ENCODE measurements at places on chromosomes 7 and 10.
A peak's percentile ranks its signal among the peaks of the same experiment; 100 is the strongest.

GRCh38 chr10:6399879-6400278 lies 180.2 kb downstream of the PRKCQ start:
- DNase-seq, result no peak

DNA sequence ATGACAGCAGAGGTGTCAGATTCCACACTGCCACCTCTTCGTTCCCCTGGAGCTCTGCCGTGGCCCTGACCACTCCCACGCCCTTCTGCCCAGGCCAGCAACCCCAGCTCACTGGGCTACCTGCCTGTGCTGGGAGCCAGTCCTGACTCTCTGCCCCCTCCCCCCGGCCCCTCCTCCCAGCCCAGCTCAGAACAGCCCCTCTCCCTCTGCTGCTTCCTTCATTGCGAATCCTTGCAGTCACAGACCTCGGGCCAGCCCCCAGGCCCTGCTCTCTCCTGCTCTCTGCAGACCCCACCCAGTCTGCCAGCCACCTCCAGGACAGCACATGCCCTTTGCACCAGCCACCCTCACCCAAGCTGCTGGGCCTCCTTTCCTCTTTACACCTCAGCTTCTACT lies 60.4 kb downstream of the TCERG1L start:
- DNase-seq, result no peak

DNA sequence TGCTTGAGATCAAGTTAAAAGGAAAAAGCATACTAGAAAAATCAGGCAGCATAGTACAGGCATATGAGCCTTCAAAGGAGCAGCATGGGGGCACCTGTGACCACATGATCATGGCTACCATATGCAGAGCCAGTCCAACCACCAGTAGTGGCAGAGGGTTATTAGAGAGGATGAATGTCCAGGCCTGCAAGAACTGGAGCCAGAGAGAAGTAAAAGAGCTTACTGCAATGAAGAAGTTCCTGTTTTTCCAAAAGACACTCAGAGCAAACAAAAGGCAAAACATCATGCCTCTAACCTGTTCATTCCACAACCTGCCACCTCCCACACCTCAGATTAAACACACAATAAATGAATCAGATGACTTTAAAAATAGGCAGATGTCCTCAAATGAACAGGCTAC lies 99.6 kb upstream of the NAMPT start:
- DNase-seq, result no peak

GRCh38 chr7:158444501-158445420 lies 142.9 kb downstream of the PTPRN2 start:
- DNase-seq, result no peak

DNA sequence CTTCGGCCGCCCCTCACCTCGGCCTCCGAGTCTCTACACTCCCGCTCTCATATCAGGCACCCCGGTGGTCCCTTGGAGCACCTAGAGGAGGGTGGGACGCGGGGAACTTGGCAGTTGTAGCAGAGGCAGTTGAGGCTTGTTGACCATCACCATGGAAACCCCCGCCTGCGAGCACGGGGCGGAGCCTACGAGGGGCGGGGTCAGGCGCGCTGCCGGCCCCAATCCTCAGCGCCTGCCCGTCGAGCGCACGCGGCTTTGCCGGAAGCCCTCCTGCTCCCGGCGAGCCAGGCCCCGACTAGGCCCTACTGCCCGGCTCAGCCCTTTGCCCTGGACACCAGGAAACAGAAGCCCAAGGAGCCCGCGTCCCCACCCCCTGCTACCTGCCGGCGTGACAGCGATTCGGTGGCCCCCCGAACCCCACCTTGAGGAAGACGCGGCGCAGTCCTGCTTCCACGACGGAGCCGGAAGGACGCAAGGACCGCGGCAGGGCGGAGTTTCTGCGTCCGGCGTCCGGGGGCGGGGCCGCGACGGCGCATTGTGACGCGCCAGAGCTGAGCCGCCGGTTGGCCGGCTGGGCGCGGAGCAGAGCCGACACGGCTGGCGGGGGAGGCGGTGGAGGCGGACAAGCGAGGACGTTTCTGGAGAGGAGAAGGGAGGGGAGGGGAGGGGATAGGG lies at the start of gene HNRNPF:
Gene HNRNPF (minus strand): TSS at position 477 of the 675 bp plus-strand sequence. CDS start 21,302 bp downstream, outside the sequence.
- peak; percentile 94 for DNase-seq

DNA sequence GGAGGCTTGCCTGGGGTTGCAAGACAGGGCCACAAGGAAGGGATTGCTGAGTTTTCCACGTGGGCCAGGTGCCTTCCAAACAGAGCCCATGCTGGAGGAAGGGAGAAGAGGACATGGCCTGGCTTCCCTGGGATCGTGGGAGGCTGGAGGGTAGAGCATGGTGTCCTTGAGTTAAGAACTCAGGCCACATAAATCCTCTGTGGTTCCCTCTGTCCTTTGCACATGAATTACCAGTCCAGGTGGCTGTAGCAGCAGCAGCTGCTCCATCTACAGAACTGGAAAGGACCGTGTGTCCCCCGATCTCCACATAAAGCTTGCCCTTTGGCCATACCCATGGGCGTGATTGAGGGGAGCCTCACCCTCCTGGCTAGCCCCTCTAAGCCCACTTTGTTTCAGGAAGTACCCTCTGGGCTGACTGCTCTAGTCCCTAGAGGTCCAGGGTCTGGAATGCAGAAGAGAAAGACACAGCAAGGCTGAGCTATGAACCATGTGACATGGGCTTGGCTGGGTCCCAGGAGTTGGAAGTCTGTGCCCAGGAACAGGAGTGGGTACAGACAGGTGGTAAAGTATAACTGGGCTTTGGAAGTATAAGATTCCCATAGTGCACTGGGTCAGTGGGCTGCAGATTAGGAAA lies 84.9 kb downstream of the C10orf105 start:
- DNase-seq, result no peak

- peak; percentile 54 for DNase-seq
Measured at GRCh38 chr7:131619336-131620305, 63.2 kb upstream of the PODXL start.

DNA sequence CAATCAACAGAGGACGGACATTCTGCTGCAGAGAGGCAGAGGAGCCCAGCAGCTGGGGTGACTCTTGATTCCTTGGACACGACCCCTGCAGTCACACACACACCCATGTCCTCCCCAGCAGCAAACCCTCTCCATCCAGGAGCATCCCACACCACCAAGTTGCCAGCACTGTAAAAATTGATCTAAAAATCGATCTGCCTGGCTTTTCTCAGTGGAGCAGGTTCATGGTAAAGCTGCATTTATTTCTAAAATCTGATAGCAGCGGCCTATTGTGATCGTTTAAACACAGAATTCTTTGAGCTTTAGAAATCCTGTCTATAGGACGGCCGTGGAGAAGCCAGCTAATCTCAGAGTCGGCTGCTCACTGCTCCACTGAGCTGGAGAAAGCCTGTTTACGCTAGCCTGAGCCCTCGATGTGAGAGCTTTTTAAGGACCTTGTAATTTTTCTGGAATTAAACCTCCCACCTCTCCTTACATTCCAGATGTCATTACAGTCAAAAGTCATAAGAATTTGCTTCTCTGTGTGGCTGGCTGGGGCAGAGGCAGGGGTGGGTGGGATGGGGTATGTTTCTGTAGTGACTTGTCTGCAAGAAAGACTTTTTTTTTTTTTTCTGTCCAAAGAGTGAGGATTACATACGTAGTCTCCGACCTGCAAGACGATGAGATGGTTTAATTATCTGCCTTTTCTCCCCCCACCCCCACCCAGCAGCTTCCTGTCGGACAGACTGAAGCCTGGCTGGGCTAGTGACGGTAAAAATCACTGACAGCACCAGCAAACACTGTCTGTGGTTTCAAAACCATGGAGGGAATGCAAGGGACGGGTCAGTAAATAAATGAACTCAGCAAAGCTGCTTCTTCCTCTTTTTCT lies 31.6 kb downstream of the TRIM8 start:
- peak; percentile 21 for DNase-seq

DNA sequence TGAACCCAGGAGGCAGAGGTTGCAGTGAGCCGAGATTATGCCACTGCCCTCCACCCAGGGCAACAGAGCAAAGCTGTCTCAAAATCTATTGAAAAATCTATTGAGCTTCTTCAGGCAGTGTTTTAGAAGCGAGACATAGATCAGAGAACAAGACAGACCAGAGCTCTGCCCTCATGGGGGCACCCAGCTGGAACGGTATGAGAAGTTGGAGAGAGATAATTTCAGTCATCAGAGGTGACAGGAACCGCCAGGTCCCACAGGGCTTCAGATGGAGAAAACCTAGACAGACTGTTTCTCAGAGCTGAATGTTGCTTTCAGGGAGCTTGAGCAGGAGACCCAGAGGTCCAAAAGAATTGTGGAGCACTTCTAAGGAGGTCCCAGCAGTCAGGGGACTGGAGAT lies 14.2 kb upstream of the GTF2IRD1 start:
- DNase-seq, result no peak

GRCh38 chr7:117350027-117350426 lies 27.2 kb upstream of the WNT2 start:
- DNase-seq, result no peak

DNA sequence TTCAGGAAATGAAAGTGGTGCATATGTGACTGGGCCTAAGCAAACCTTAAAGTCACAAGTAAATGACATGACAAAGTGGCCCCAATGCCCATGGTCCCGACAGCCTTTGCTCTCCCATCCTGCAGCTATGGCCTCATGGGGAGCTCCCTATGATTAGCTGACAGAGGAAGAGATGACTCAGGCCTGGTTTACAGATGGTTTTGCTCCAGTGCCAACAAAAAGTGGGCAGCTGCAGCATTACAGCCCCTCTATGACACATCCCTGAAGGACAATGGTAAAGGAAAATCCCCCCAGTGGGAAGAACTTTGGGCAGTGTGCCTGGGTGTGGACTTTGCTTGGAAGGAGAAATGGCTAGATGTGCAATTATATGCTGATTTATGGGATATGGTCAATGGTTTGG lies 105.1 kb upstream of the ADCY1 start:
- DNase-seq, result no peak

DNA sequence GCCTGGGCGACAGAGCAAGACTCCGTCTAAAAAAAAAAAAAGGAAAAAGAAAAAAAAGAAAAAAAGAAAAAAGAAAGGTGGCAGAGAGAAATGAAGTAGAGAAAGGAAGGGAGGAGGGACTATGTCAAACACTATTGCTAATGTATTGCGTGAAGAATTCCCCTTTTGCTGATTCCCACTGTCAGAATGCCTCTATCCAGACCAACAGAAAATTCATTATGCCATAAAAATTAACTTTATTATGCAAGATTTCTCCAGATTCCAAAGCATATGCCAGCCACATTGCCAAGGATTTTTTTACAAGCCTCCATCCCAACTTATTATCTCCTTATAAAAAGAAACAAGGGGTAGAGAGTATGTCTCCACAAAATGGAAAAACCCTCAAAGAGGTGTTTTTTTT lies 209.3 kb downstream of the MTERF1 start:
- DNase-seq, result no peak

DNA sequence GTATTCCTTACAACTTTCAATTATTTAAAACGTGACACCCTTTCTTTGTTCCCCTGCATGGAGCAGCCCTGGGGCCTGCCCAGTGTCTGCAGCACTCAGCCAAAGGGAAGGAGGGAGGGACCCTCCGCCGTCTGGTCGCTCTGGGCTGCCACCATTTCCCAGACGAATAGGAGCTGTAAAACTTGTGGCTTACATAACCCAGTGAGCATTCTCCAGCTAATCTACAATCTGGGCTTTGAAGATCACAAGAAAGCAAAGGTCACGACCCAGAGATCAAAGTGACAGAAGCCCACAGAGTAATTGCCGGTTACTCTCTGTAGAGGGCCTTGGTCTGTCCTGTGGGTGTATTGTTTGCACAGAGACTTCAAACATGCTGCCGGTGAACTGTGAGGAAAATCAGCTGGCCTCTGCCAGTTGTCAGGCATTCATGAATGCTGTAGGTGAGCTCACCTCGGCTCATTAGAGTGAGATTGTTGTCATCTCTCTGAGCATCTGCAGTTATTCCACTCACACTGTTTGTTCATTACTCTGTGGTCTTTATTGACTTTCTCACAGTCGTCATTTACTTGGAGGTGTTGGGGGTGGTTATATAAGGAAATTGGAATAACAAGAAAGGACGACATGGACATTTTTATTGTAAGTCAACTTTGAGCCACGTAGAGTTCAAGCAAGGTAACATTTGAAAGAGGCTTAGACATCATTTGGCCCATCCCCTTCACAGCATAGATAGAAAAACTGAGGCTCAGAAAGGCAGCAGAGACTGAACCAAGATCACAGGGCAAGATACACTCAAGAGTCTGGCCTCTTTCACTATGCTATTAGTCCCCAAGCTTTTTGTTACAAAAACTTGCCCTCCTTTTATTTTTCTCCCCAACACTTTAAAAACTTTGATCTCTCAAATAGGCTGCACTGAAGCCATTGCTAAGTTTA lies 619.8 kb downstream of the LRMDA start:
- no peak for DNase-seq

DNA sequence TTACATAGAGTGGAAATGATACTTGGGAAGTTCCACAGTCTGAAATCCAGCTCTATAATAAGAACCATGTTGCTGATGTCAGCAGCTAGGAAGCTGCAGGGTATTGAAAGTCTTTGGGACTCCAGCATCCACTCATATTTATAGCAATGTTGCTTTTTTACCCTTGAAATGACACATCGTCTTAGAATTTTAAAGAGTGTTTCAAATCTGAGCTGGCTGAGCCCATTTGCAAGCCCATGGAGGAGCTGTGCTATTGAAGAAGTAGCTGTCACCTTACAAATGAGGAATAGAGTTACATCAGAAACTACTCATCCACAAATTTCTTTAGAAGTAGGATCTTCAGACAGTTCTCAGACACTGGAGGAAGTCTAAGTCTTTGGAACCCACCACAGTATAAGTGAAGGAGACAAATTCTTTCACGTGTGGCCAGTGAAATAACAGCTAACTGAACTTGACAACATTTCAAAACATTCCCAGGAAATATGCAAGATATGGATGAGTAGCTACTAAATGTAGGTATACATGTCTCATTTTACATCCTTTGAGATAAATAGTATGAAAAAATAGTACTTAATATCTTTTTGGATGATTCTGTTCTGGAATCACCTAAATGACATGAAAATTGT lies 203.6 kb downstream of the ZNF365 start:
- no peak for DNase-seq

- DNase-seq, result no peak
Measured at GRCh38 chr10:114967071-114967470, 29.1 kb downstream of the TRUB1 start.

DNA sequence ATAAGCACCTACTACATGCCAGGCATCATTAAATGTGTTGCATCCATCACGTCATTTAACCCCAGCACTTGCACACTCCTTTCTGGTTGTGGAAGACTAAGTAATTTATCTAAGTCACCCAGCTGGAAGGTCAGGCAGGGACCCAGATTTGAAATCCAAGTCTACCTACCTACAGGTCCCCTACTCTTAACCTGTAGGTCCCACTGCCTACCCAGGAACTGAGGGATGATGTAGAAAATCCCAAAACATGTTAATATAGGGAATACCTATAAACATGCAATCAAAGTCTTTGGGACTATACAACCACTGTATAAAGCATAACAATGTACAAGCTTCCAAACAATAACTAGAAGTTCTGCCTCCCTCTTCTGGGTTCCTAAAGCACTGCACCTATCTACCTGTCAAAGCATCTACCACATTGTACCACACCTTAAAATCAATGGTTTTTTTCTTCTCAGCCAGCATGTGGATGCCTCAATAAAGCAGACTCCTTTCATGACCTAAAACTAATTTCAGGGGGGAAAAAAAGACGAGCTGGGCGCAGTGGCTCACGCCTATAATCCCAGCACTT lies 5.6 kb downstream of the IL6 start:
- DNase-seq, result no peak

All from GDM1 (cell line).